T-helper 17 cell (primary cell): ENCODE measurements at places on chromosomes 3 and 15.

DNA sequence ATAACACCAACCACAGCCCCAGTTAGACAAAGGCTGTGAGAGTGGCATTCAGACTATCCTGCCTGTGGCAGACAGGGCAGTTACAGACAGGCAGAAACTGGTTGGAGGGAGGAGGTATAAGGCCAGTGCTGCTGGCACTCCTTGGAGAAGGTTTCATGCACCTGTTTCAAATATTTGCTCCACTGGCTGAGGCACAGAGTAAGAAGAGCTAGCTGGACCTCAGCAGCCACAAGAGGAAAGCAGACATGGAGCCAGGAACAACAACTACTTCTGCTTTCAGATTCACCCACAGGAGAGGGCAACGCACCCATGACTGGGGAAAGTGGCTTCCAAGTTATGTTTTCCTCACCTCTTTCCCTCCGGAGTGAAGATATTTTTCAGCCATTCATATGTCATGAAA, 11.5 kb upstream of the PRKAR2A start:
- no peak for DNase-seq

- no peak for DNase-seq
Observed at GRCh38 chr3:195257454-195258448, 13.2 kb downstream of the XXYLT1 start.

GRCh38 chr3:110918963-110919362, 152.7 kb upstream of the NECTIN3 start:
- DNase-seq, result no peak

DNA sequence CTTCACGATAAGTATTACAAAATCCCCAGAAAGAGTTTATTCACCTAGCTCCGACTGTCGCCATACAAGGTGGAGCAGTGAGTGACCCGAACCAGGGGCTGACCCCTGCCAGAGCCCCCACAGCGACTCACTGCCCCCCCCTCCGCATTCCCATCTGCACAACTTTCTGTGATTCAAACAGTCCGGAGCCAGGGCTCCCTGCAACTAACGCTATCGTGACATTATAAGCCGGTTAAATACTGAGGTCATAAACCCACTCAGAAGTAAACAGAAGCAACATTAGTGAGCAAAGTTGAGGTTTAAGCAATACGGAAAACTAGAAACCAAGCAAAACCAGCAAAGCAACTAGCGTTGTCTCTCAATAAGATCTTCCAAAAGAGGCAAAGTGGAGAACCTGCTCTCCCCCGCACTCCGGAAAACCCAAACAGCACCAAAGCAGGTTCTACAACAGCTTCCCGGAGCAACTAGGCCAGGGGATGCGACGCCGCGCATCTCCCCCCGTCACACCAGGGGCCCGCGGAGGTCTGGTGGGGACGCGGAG, 642 bp downstream of the SCAP start:
- no peak for DNase-seq
